ENCODE measurements at places on chromosomes 7 and 10.

DNA sequence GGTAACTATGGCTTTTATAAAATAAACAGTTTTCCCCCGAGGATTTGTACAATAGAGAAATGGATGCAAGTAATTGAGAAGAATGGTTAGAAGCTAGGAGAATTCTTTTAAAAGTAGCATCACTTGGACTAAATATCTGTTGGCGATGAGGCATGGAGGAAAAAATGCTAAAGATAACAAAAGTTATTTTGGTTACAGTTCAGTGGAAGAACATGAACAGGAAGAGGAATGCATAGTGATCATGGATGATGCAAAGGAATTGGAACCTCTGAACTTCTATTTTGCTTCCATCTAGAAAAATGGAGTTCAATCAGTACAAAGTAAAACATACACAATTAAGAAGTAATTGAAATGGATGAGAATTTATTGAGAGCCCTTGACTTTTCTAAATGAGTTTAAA, 32.9 kb downstream of the ENTPD1 start:
- DNase-seq = no peak

- DNase-seq = no peak
These were observed 404.1 kb upstream of the MKI67 start for GRCh38 chr10:128530301-128530700.

DNA sequence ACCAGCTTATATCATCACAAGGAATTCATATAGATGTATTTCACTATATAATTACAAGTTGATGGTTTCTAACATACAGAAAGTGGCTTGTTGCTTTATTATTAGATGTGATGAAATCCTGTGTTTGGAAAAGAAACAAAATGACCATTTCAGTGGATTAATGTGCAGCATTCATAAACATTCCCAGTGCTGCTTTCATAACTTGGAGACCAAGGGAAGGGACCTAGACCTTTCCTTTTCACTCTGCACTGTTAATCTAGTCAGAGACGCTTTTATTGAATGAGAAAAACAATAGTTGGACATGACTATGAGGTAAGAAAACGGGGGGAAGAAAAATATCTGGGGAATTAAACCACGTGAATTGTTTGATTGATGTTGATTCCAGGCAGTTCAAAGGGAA, 160.0 kb downstream of the HDAC9 start:
- DNase-seq = no peak

- DNase-seq = no peak
These were observed 13.7 kb upstream of the FAM241B start for GRCh38 chr10:69616358-69616757.

DNA sequence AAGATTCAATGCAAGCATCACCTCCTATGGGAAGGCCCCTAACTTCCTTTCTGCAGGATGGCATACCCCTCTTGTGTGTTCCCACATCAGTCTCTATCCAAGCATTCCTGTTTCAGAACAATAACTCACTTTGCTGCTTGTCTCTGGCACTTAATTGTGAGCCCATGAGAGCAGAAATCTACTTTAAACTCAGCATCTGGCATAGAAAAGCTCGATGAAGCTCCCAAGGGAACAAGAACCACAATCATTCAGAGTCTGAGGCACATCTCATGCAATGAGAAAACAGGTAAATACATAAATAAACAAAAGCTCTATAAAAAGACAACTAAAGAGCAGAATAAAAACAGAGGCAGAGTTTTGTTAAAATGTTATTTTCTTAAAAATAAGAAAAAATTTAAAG, 66.2 kb downstream of the VPS41 start:
- DNase-seq = no peak

DNA sequence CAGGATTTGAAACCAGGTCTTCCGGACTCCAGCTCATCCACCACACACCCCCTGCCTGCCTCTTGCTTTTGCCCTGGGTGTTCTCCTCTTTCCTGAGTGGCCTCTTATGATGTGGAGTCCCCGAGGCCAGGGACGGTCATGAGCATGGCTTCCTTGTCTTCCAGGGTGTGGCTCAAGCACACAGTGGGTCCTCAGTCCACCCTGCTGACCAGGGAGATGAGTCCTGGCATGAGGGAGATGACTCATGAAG, 32.8 kb downstream of the DNAJB12 start:
- no peak for DNase-seq

GRCh38 chr10:7428673-7429350, 18.0 kb upstream of the SFMBT2 start:
- no peak for DNase-seq

GRCh38 chr7:98831641-98832221, 38.1 kb downstream of the TMEM130 start:
- no peak for DNase-seq

DNA sequence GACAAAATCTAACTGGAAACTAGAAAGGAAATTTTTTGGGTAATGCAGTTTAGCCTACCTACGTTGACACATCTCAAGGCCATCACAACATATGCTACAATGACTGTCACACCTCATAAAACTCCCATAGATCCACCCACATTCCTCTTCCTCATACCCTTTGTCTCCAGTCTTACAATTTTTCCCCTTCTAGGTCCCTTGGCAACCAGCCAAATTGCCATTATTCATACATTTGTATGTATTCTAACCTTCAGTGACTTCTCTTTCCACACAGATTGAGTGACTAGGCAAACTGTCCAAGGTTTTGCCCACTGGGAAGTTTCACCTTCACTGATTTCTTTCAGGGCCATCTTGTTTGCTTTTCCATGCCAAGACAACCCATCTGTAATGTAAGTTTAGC, 100.5 kb upstream of the TPK1 start:
- no peak for DNase-seq

DNA sequence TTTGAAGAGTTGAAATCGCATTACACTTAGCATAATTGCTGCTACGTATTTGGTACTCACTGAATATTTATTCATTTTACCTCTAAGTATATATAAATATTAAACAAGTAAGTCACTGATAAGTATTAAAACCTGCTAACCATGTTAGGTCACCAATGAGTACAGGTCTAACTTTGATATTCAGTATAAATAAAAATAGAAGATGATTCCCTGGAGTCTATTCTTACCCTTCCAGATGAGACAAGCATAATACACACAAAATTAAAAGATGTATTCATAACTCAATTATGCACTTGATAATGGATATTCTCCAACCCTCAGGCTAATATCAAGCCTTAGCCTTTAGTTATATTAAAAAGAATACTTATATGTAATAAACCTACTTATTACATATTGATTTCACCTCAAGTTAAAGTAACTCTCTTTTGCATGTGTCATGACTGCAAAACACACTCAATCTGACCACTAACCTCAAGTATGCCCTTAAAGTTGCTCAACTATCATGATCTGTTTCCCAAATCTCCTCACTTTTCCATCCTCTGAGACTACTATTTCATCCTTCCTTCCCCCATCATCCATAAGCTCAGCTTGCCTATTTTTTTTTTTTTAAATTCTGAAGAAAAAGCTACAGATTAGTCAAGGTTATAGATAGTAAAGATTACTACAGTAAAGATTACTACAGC, 46.8 kb downstream of the IPMK start:
- DNase-seq = no peak

Data from T-helper 22 cell (primary cell).